Aortic smooth muscle cell (primary cell): ENCODE measurements at places on chromosomes 13 and 19. TPM values are rescaled to one million over a fixed set of nuclear protein-coding genes. Genes with fewer than 3 reads are reported as not detected.

The FUT1 gene
- total RNA-seq, result 0.25 and 0.26 TPM in 2 replicates

The SKA3 gene
- 5.3 TPM in 2 replicates for total RNA-seq

The MBD3 gene
- 70.9 and 85.6 TPM in 2 replicates for total RNA-seq

The BORA gene
- total RNA-seq, result 3.4 and 5.8 TPM in 2 replicates

The WASF3 gene
- total RNA-seq, result 9.5 TPM in 2 replicates

The COX7A1 gene
- total RNA-seq, result 79.4 and 93.1 TPM in 2 replicates

The KLHL1 gene
- total RNA-seq, result not detected in 2 replicates

The CNMD gene
- not detected in 2 replicates for total RNA-seq

The ATP4A gene
- total RNA-seq, result not detected in 2 replicates

The ZNF284 gene
- 3.3 and 3.7 TPM in 2 replicates for total RNA-seq

The CEACAM19 gene
- 1.8 and 4.9 TPM in 2 replicates for total RNA-seq

The TINCR gene
- 0.12 TPM in 1 of 2 replicates, not detected in the other for total RNA-seq

The TJP3 gene
- not detected in 2 replicates for total RNA-seq

The TMEM59L gene
- total RNA-seq, result 3.1 and 4.0 TPM in 2 replicates

The GJA3 gene
- under 0.01 and 0.06 TPM in 2 replicates for total RNA-seq

The NKG7 gene
- not detected in 2 replicates for total RNA-seq

The UBE2L5 gene
- total RNA-seq, result not detected in 2 replicates

The DKKL1 gene
- total RNA-seq, result not detected in 2 replicates

The MUC16 gene
- not detected in 2 replicates for total RNA-seq

The CACNA1A gene
- 3.5 and 10.6 TPM in 2 replicates for total RNA-seq

The FAM216B gene
- under 0.01 TPM in 1 of 2 replicates, not detected in the other for total RNA-seq

The TNNT1 gene
- 1.2 and 1.7 TPM in 2 replicates for total RNA-seq

The ZNF98 gene
- 0.25 and 0.26 TPM in 2 replicates for total RNA-seq

The CYP2A6 gene
- not detected in 2 replicates for total RNA-seq

The AXL gene
- 165 and 211 TPM in 2 replicates for total RNA-seq

The MYO1F gene
- 0.13 and 0.19 TPM in 2 replicates for total RNA-seq

The CD33 gene
- not detected in 2 replicates for total RNA-seq

The C13orf42 gene
- not detected in 2 replicates for total RNA-seq

The ZC3H4 gene
- total RNA-seq, result 13.1 and 13.8 TPM in 2 replicates

The RUBCNL gene
- total RNA-seq, result under 0.01 and 0.31 TPM in 2 replicates

The FTL gene
- total RNA-seq, result 2,006 and 2,638 TPM in 2 replicates

The C19orf73 gene
- total RNA-seq, result 1.1 and 1.2 TPM in 2 replicates

The ARHGEF18 gene
- total RNA-seq, result 22.7 and 25.2 TPM in 2 replicates

The TMIGD2 gene
- not detected in 2 replicates for total RNA-seq

The KLK14 gene
- not detected in 2 replicates for total RNA-seq

The WDR88 gene
- total RNA-seq, result not detected in 2 replicates

The CRX gene
- not detected in 2 replicates for total RNA-seq

The ATP4B gene
- total RNA-seq, result not detected in 2 replicates

The LILRA5 gene
- total RNA-seq, result not detected in 2 replicates

The SLC27A1 gene
- total RNA-seq, result 22.6 and 22.9 TPM in 2 replicates

The NANOS3 gene
- not detected in 2 replicates for total RNA-seq

The KLK12 gene
- total RNA-seq, result not detected in 2 replicates

The S1PR4 gene
- not detected in 2 replicates for total RNA-seq

The CYP4F8 gene
- total RNA-seq, result not detected in 2 replicates

The LRRC8E gene
- 5.5 and 6.9 TPM in 2 replicates for total RNA-seq
